ENCODE measurements at places on chromosomes 16 and 17.

DNA sequence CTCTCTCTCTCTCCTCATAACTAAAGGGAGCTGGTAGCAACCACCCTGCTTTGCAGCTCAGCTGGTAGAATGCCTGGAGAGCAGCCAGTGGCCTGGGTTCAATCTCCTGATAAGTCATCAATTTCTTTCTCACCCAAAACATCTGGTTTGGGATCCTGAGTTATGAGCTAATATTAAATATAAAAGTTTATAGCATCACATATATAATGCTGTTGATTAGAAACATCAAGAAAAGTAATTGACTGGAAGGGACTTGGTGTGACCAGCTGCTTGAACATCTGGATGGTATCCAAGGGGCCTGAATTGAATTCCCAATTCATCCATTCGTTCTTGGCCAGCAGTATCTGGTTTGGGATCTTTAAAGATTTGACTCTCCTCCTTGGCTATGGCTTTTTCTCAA lies 12.2 kb upstream of the ELAC2 start:
- no peak for DNase-seq

GRCh38 chr17:27523712-27524111 lies 67.5 kb downstream of the KSR1 start:
- no peak for DNase-seq

DNA sequence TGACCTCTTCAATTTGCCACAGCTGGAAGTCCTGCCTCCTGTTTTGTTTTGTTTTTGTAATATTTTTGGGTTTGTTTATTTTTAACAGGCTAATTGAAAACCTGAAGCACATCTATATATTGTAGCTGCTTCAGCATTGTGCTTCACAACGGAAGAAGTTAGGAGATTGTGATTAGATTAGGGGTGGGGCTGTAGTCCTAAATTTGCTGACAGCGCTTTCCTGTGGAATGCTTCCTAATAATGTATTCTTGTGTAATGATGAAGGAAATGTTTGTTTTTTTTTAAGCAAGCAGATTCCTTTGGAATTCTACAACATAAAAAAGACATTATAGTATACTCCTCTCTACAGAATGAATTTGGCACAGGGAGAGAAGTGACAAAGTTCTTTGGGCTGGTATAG lies 70.1 kb downstream of the NLK start:
- DNase-seq, result no peak

DNA sequence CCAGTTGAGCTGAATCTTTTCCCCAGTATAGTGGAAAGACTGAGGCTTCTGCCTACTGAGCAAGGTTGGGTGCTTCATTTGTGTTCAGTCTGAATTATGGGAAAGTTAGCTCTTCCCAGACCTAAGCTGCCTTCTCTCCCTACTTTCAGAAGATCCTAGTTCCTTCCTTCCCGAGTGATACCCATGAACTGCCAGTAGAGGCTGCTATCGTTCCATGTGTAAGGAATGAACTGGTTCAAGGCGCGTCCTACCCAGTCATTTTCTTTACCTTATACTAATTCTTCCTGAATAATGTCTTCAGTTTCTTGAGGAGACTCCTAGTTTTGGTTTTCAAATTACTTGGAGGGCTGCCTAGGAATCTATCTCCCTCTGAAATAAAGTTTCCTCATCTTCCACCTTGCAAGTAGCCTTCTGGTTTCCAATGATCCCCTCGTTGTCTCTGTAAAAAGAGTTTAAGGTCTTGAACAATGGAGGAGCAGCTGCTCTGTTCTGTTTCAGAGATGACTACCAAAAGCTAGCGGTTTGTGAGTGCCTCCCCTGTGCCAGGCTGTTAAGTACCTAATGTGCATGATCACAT lies 934 bp upstream of the AOC2 start:
- no peak for DNase-seq

DNA sequence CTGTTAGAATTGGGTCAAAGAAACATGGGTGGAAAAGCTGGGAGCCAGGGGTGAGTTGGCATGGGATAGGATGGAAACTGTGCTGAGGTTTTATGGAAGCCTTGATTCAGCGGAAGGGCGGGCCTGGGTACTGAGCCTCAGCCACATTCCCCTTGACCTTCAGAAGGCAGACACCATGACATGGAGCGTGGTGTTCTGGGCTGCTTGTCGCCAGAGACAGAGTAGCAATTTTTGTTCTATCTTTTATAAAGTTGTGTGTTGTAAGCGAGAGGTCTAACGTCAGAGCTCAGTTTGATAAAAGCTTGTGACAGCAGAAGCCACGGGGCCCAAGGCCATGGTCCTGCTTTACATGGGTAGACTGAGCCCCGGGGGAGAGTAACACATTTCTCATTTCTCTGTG lies 50.2 kb downstream of the SLC47A1 start:
- no peak for DNase-seq

DNA sequence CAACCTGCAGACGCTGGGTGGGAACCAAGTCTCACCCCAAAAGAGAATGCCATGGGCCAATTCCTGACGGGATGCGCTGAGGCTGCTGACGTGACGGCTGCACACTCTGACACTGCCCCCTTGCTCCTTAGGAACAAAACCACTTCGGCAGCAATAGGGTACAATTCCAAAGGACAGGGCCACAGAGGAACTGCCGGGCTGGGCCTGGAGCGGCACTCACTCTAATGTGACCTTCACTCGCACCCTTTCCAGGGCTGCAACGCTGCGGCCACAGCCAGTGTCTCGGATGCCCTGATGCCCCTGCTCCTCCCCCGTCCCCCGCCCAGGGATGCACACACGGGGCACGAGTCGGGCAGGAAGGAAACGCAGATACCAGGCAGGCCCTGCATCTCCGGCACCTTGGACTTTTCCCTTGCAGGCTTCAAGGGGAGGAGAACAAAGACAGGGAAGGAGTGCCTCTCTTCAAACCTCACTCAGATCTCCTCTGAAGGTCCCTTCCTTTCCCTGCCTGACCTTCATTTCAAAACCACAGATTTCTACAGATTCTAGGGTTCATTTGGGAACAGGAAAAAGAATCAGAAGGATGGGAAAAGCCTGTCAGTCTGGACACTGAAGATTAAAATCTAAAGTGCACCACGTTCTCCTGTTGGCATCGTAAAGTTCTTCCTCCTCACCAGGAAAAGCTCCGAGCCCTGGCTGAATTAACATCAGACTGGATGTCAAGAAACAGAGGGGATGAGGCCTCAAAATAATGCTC lies 2.3 kb downstream of the PITPNA start:
- DNase-seq, result no peak

- DNase-seq, result peak; percentile 68
These were observed 65.0 kb downstream of the MMD start for GRCh38 chr17:55356434-55357328.

GRCh38 chr17:3531266-3532101 lies 26.1 kb downstream of the TRPV3 start:
- DNase-seq, result no peak

GRCh38 chr16:81748476-81749198 lies 30.5 kb upstream of the PLCG2 start:
- DNase-seq, result no peak
